ENCODE measurements at places on chromosomes 7 and 10.

- DNase-seq, result no peak
Measured at GRCh38 chr10:70940834-70941568, 52.6 kb upstream of the PCBD1 start.

GRCh38 chr7:35820858-35821257 is 20.0 kb downstream of the SEPTIN7 start:
- DNase-seq, result no peak

- no peak for DNase-seq
Measured at GRCh38 chr7:27138472-27138871, 5.0 kb downstream of the HOXA5 start.

- DNase-seq, result no peak
Measured at GRCh38 chr7:27124096-27124901, 6.3 kb downstream of the HOXA4 start.

DNA sequence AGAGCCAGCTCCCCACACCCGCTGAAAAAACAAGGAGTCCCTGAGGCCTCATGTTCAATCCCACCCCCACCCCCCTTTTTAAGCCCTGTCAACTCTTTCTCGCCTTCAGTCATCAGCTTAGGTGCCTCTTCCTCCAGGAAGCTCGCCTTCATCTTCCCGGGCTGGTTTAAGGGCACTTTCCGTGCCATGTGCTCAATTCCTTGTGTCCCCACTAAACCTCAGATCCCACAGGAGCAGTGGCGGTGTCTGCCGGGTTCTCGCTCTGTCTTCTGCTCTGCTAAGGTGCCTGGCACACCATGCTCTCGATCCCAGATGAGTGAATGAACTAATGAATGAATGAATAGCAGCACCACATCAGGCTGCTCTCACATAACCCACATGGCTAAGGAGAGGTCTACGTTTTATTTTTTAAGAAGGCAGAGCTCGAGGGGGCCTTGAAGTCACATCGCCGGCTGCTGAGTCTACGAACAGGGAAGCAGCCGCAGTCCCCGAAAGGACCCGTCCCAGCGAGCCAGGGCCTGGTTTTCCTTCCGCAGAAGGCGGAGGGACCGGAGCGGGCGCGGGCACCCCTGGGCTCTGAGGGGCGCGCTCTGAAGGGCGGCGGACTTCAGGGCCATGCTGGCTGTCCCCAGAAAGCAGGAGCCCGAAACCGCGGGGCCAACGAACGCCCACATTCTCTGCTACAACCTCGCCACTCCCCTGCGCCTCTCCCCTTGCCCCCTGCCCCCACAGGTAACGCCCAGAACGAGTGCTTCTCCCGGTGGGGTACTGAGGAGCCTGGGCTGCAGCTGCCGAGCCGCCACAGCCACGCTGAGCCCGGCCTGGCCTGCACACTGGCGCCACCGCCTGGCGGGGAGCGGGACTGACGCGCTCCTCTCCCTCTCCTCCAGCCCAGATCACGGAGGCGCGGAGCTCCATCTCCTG is 73.4 kb upstream of the KCNMA1 start:
- peak; percentile 53 for DNase-seq

GRCh38 chr10:126880926-126881325 is 24.3 kb upstream of the DOCK1 start:
- DNase-seq, result no peak

DNA sequence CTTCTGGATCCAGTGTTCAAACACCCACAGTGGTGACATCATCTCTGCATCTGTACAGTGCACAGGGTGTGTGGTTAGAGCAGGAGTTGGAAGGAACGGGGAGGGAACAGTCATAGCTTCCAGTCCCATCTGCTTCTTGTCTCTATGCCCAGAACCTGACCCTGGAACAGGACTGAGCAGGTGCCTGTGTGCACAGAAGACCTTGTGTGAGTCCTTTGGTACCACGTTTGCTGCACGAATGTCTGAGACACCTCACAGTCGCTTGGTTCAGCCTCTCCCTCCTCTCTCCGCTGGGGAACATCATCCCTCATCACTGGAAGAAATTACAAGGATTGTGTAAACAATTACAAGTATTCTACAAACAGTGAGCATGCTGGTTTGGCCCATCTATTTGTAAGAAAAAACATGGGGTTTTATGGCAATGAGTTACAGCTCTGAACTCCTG is 243.0 kb upstream of the KLF6 start:
- DNase-seq, result no peak

GRCh38 chr10:61028861-61029361 is 84.9 kb upstream of the RHOBTB1 start:
- no peak for DNase-seq

DNA sequence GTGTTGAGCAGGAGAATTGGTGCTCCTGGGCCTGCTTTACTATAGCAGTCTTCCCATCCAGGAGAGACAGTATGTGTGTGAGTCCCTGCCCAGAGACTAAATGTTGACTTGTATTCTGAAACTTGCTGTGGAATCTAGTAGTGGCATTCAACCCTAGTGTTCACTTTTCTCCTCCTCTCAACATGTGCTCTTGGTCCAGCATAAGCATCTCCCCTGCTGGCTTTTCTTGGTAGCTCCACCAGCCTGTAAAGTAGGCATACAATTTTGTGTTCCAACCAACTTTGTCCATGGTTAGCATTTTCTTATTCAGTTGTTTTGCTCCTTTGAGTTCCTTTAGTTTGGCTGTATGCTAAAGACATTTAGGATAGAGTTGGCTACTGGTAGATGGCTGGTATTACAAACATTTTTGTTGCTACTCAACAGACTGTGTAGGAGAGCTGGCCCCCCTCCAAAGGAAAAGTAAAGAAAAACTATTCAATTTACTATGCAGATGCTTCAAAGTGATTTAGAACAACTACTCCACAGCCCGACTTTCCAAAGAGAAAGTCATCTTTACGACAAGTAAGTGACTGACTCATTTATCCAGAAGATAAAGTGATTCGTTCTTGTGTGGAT is 46.0 kb downstream of the ASB4 start:
- no peak for DNase-seq

- DNase-seq, result no peak
Measured at GRCh38 chr10:113520690-113521474, 32.0 kb upstream of the HABP2 start.

DNA sequence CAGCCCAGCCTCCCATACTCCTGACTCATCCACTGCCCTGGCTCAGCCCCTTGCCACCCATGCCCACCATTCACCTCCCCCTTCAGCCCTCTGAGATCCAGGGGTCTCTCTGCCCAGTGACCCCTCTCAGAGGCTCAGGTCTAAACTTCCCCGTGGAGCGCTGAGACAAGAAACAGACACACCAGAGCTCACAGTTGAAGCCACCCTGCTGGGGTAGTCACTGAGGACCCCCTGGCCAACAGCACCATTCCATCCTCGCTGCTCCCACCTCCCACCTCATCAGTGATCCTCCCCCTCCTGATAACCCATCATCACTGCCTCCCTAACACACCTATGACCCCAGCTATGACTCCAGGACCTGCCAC is 100.7 kb downstream of the GRID1 start:
- DNase-seq, result no peak

Measured in CD4-positive, alpha-beta T cell treated with Interleukin-6 at 100 ng/mL for 8 hours (primary cell).